ENCODE measurements at places on chromosomes 11 and 22. TPM values are rescaled to one million over a fixed set of nuclear protein-coding genes. Genes with fewer than 3 reads are reported as not detected.

GRCh38 chr11:66035653-66036333, 9.5 kb upstream of the CATSPER1 start:
- no peak for DNase-seq

DNA sequence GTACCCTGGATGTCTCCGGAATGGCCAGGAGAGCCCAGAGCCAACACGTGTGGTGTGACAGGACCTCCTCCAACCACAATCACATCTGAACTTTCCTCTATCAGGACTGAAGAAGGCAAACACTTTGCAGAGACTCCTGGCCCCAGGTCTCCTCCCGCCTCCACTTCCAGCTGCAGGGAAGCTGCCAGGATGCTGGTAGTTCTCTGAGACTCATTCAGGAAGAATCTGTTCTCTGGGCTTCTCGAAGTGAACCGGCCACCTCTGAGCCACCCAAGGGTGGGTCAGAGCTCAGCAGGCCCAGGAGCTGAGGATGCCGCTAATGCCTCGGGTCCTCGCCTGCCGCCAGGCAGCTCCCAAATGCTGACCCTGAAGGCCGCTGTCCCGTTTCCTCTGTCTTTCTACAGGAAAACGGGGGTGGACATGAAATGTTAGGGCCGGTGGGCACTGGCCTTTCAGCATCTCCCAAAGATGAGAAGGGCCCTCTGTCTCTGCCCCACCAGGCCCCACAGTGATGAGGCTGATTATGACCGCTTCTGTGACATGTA, 789.9 kb downstream of the BRD1 start:
- no peak for DNase-seq

GRCh38 chr11:73384125-73384441, 7.9 kb downstream of the RELT start:
- DNase-seq = no peak

DNA sequence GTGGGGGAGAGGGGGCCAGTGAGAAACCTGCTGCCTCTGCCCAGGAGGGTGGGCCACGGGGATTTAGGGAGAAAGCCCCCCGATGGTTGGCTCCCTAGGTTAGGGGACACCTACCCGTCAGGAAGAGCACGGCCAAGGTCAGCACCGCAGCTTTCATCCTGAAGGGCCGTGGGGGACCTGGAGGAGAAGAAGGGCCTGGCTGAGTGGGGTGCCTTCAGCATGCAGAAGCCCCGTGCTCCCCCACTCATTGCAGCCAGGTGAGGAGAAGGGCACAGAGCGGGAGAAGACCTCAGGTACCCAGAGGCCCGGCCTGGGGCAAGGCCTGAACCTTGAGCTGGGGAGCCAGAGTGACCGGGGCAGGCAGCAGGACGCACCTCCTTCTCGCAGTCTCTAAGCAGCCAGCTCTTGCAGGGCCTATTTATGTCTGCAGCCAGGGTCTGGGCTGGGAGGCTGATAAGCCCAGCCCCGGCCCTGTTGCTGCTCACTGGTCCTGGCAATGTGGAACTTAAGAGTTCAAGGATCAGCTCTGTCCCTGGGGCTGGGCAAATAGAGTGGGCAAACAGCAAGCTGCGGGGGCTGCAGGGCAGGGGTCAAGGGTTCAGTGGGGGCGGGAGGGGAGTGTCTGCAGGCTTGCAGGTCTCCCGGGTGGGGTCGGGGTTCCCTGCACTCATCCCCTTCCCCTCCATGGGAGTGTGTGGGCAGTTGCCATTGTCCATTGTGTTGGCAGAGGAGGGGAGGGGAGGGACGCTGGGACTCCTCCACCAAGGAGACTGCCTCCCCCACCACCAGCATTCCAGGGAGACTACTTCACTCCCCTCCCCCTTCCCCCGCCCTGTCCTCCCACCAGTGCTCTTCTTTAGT, at the start of gene APOA1:
Gene APOA1 (minus strand): TSS at position 392 of the 861 bp plus-strand sequence. CDS start 235 bp downstream, at position 157.
- no peak for DNase-seq

DNA sequence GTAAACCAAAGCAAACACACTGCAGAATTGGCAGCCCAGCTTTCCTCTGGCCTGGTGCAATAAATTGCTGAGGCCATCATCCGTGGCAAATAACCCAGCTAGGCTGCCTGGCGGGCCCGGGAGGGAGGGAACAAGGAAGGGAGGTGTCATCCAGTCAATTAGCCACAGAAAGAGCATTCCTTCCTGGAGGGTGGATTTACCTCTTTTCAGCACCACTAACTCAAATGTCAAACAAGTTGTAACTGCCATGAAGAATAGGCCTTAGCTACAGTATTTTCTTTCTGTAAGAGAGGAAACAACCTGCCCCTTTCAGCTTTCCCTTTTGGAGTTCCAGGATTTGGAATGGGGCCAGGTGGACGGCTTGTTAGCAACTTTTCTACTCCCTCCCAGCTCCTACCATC, 163.8 kb upstream of the BDNF start:
- no peak for DNase-seq

DNA sequence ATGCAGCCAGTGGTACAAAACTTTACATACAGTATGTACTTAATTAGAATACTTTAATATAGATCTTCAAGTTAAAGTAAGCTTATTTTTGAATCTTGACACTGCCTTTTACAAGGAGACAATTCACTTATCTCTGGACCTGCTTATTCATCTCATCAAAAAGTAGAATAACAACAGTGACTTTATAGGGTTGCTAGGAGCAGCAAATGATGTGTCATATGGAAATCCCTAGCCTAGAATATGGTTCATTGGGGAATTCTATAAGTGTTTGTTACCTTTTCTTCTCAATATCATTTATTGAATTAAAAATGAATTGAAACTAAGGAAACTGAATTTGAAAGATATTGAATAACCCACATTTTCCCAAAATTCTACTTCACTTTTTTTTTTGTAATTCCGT, 45.0 kb upstream of the FIBIN start:
- no peak for DNase-seq

- no peak for DNase-seq
These were observed 26.2 kb downstream of the SUSD2 start for GRCh38 chr22:24207264-24208011.

GRCh38 chr11:36441610-36442208, 68.4 kb downstream of the TRAF6 start:
- DNase-seq = no peak

DNA sequence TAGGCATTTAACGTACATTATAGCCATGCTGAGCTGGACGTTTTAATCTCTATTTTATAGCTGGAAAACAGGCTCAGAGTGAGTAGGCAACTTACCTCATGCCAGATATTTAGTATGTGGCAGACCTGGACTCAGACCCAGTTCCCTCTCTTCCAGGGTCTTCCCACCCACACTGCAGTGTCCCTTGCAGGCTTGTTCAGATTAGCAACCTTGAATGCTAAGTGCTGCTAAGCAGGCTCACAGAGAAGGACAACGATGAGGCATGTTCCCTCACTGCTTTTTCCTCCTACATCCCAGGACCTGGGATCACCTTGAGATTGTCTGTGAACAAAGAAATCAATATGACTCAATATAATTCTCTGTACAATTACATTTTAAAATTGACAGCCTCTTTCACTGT, 65.6 kb downstream of the NCAM1 start:
- DNase-seq = no peak

DNA sequence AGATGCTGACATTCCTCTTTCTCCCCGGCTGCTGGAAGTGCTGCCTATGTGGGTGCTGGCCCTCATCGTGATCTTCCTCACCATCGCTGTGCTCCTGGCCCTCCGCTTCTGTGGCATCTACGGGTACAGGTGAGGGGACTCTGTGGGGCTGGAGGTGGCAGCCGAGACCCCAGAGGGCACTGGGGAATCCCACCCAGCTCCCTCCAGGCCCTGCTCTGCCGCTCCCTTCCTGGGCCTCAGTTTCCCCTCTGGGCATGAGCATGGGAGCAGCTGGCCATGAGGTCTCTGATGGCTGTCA, 21.8 kb downstream of the CSF2RB start:
- DNase-seq = no peak

- no peak for DNase-seq
These were observed 236.2 kb downstream of the C11orf87 start for GRCh38 chr11:109658190-109658589.

- DNase-seq = no peak
These were observed 1.3 kb downstream of the PPP2R5B start for GRCh38 chr11:64925536-64926436.

DNA sequence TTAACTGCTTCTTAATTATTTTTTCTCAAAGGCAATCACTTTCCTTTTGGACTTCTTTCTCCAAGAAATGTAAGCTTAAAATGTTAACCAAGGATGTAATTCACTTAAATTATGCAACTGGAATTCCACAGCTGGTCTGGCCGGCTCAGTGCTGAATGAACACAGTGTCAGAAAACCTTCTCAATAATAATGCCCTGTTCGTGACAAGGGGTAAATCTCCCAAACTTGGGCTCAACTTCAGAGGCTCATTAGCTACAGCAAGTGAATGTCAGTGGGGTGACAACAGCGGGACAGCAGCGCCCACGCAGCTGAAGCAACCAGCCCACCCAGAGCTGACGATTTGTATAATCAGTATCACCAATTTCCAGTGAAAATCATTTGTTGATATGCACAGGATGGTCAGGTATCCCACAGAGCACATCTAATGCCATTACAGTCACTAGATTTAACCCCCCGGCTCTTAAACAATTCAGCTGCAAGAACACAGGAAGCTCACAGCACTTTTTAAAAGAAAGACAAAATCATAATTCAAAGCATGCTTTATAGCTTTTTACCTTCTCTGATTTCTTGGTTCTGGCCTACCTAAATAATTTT, 704.8 kb downstream of the DLG2 start:
- no peak for DNase-seq

DNA sequence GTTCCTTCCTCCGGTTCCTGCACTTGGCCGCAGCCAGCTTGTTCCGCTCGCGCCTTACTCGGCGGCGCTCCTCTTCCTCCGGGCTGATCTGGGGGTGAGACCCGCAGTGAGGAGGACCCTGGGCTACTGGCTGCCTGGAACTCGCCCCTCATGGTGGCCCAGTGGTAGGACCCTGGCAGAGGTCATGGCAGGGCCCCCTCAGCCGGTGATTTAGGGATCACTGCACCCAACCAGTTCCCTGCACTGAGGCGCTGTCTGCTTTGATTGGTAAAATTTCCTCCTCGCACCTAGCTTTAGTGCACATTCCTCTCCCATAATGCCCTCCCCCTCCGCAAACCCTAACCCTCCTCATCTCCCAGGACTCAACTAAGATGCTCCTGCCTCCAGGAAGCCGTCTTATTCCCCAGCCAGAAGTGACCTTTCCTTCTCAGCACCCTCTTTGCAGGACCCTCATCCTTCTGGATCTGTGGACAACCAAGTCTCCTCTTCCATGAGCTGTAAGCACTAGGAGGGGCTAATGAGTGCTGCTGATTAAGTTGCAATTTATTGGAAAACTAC, 3.6 kb downstream of the CCDC85B start:
- peak; percentile 55 for DNase-seq

GRCh38 chr11:19577391-19577975, 135.2 kb upstream of the NAV2 start:
- DNase-seq = no peak

Gene TMEM132A
- polyA plus RNA-seq = not detected

Gene PRG3
- not detected for polyA plus RNA-seq

Gene INCENP
- 3.1 TPM for polyA plus RNA-seq

Gene ATG2A
- polyA plus RNA-seq = 10.0 TPM

Gene SHANK3
- polyA plus RNA-seq = not detected

Gene RAPSN
- not detected for polyA plus RNA-seq

Gene ART1
- polyA plus RNA-seq = not detected

Gene PSMC3
- polyA plus RNA-seq = 184 TPM

Measured in immature natural killer cell (primary cell).